ENCODE measurements at places on chromosomes 1 and 21.

- DNase-seq = no peak
These were observed 70.7 kb upstream of the SYT6 start for GRCh38 chr1:114224196-114224907.

DNA sequence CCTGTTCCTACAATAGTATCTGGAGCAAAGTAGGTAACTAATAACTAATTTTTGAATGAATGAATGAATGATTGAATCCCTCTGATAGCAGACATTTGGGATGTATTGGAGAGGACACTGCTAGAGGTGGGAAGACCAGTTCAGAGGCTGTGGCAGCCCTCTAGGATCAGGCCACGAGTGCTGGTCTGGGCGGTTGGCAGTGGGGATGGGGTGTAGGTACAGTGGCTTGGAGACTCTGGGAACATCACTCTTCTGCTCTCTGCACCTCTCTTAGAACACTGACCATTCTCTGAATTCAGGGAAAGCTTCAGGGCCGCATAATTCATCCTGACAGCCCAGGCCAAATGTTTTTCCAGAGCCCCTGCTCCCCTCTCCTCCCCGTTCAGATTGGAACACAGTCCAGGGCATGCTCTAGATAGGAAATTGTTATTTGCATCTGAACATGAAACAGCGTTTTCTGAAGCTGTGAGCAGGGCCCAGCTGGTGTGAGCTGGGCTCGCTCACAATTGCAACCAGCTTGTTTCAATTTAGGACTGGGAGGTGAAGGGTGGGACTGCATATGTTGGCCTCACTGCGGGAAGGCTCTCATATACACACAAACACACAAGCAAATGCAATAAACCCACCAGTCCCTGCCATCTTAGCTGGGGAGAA lies 253.1 kb upstream of the USP24 start:
- no peak for DNase-seq

GRCh38 chr1:180670681-180671080 lies 38.9 kb downstream of the XPR1 start:
- no peak for DNase-seq

GRCh38 chr1:108141621-108142020 lies 58.5 kb downstream of the SLC25A24 start:
- no peak for DNase-seq

DNA sequence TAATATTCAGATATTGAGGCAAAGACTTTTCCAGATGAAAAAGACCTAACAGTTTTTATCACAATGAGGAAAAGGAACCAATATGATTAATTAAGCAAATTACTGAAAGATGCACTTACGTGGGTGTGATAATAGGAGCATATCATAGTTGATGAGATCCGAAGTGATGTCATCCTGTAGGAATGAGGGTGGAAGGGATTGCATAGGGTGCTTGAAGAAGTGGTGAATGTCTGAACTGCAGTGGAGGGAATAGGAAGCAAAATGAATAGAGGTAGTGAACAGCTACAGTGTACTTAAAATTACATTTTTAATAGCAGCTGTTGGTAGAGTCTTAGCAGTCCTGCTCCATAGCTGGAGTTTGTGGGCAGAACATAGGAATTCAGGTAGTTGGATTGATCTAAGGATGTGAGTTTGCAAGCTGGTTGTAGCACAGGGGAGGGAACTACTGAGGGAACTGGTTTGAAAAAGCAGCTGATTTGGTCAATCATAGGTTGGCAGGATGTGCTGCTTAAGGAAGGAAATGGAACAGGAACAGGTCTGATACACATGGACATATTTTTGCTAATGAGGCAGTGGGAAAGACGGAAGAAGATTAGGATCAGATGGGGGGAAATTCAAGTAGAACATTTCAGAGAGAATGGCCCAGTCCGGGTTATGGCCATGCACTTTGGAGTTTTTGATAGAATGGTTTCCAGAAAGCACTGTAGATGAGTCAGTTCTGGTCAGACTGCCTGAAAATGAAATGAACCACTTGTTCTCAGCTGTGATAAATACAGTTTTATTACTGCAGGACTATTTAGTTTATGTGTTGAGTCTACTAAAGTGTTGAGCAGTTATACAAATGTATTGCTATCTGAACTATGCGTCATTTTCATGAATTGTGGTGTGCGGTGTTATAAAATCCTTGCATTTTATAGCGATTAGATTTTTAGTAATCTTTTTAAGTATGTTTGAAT lies 155.8 kb downstream of the RYR2 start:
- DNase-seq = no peak

DNA sequence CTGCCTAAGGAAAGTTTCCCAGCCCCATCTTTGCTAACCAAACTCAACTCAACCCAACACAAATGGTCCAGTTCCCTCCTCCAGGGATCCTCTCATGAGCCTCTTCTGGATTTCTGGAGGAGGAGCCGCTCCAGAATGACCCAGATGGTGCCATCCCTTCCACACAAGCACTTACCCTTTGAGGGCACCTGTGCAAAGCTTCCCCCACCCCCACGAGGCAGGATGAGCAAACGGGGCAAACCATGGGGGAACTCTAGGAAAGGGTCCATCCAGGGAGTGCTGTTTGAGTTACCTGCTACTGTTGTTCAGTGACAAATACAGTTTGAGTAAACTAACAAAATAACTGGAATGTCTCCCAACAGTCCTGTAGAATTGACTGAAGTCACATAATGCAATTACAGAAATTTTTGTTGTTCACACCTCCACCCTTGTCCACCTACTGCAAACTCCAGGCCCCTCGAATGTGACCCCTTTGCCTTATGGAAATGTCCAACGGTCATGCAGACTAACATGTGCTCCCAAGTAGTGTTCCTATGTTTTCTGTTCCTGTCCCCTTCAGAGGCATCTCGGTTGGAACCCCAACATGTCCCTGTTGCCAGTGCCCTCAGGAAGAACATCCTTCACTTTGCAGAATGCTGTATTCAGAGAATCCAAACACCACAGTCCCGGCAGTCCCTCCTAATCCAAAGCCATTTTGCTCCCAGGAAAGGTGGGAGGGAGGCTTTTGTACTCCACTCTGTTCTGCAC lies 160.1 kb downstream of the RRAGC start:
- DNase-seq = no peak

GRCh38 chr21:43814215-43815106 lies 25.1 kb downstream of the RRP1 start:
- DNase-seq = no peak

DNA sequence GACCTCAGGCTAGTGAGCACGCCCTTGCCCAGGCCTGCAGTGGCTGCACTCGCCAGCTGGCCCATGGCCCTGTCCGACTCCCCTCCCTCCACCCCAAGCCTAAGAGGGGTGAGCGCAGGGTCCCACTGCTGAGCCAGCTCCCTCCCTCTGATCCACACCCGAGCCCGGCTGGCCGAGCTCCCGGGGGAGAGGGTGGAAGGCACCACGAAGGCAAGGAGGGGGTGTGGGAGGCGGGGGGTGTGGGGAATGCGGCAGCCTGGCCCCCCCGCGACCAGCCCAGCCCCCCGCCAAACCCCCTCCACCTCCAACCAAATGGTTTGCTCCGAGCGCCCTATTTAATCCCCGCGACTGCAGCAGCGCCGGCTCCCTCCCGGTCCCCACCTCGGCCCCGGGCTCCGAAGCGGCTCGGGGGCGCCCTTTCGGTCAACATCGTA lies at the start of gene CADM3:
Gene CADM3, plus strand, starts transcription at position 362 of the 434 bp plus-strand sequence. CDS start 151 bp downstream, outside the sequence.
- DNase-seq = no peak

DNA sequence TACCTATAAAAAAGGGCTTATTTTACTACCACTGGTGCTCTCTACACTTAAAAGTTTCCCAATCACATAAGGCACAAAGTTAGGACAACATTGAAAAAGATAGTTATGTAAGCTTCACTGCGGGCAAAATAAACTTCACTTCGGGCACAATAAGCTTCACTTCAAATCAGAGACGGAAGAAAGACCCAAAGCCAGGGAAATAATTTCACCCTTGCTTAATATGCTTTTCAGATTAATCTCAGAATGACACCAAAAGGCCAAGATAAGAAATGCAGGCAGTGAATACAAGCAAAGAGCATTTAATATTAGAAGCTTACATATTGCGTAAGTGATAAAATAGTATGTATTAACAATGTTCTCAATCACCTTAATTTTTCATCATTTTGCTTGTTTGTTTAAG lies 444.2 kb downstream of the SETD4 start:
- no peak for DNase-seq

GRCh38 chr1:198903203-198903602 lies 264.4 kb downstream of the PTPRC start:
- DNase-seq = no peak

Measured in SHP77 treated with DMSO at 0.1 percent for 48 hours (cell line).